Mammary epithelial cell (primary cell): ENCODE measurements at places on chromosomes 4 and X.

- DNase-seq = no peak
These were observed 28.3 kb downstream of the DCTD start for GRCh38 chr4:182888891-182889290.

DNA sequence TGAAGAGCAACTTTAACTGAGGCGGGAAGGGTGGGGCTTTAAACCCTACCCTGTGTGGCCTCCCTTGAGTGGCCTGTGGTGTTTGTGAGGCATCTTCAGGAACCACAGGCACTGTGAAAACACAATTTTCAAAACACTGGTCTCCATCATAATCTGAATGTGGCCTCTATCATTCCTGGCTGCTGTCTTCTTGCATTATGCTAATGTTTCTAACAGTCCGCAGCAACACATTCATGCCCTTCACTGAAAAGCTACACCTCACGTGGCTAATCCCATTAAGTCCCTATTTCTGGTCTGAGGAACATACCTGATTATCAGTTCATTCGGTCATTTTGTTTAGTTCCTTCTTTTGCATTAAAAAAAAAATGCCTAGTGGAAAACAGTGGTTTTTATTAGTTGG is 94.6 kb downstream of the F11 start:
- no peak for DNase-seq

GRCh38 chrX:132180929-132181328 is 38.3 kb downstream of the RAP2C start:
- no peak for DNase-seq

DNA sequence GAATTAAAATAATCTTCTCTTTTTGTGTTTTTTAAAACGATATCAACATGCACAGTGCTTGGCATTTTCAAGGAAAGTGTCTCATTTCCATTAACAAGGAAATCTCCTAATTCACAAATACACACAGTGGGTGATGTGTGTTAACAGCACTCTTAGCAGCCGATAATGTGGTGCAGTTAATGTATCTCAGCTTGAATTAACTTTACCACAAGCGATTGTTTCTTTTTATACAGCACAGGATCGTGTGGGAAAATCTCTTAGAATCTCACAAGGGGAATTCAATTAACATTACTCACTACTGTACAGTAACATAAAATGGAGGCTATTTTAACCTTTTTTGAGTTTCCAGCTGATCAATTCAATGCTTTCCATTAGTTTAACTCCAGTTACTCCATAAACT is 1841.9 kb downstream of the STIM2 start:
- no peak for DNase-seq

DNA sequence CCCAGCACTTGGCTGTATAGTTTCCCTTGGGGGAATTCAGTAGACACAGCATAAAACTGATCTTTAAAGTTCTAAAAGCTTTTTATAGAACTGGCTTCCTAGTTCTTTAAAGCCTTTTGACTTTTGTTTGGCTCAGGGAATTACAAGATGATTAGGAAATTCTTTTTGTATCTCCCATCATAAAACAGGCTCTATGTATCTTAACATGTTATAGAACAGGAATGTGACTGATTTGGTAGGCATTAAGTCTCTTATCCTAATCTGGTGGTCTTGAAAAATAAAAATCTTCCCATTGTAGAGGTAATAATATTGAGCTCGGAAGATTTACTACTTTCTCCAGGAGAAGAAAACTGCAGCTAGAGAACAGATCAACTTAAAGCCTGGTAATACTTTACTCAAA is 262.7 kb downstream of the KCNIP4 start:
- DNase-seq = no peak

DNA sequence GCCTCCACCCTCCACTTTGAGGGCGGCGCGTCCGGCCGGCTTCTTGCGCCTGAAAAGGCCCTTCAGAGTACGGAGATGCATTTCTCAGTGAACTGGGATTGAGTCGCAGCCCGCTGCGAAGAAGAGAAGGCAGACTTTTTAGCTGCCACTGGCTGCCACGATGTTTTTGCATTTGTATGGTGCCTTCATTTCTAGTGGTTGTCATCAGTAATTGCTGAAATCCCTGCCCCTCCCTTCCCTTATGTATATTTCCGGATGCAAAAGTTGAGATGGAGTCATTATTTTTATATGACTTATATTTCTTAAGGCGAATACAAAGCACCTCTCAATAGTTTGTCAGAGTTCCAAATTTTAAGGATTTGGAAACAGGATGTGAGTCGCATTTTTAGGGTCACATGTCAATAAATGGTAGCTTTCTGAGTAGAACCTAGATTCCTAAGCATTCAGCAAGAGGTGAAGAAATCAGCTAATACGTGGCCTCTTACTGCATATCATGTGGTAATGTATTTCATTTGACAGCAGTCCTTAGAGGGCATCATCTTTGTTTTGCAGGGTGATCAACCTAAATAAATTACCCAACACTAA is 658 bp downstream of the ATP6AP2 start:
- peak; percentile 14 for DNase-seq

GRCh38 chr4:109321232-109321631 is 18.8 kb upstream of the COL25A1 start:
- no peak for DNase-seq

- DNase-seq = peak; percentile 17
These were observed 66.3 kb upstream of the MTM1 start for GRCh38 chrX:150502091-150502490.

GRCh38 chr4:152843481-152844090 is 63.8 kb downstream of the ARFIP1 start:
- no peak for DNase-seq

DNA sequence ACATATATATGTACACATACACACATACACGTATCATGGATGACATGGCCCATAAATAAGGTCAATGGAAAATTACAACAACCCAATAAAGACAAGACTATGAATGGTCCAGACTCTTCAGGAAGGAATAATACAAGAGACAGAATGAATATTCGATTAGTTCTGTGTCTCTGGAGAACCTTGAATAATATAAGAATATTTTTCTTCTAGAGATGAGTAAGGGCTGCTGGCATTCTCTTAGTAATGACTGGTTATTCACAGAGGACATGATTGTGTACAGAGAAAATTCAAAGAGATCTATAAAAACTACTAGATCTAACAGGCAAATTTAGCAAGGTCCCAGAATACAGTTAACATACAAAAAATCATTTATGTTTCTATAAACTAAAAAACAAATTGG is 23.3 kb downstream of the SPIN4 start:
- no peak for DNase-seq

DNA sequence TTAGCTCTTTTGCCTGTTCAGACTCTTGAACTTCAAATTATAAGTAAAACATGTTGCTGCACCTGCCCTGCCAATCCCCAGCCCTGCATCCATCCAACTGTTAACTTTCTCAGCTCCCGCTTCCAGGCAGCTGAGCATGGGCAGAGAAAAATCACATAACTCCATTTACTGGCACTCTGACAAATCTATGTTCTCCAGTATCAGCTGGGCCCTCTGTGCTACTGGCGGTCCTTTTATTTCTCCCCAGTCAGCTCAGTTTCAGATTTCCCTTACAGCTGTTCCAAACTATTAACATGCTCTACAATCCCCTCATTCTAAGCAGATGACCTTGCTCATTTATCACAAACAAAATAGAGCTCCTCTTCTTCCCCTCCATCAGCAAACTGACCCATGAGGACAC is 240.4 kb upstream of the TET2 start:
- no peak for DNase-seq

DNA sequence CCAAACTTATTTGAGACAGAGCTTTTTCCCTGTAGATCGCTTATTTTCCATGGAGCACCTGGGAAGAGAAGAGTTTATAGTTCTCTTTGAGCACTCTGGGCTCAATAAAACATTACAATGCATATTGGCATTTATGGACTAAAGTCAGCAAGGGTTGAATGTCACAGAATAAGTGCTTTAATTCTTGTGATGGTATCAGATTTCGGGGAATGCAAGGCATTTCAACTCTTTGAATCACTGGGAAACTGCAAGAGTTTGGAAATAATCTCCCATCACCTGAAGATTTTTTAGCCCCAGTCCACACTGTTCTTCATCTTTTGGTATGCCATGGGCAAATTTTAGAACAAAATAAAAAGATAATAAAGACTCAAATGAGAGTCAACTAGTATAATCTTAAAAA is 111.5 kb upstream of the WDFY3 start:
- no peak for DNase-seq

DNA sequence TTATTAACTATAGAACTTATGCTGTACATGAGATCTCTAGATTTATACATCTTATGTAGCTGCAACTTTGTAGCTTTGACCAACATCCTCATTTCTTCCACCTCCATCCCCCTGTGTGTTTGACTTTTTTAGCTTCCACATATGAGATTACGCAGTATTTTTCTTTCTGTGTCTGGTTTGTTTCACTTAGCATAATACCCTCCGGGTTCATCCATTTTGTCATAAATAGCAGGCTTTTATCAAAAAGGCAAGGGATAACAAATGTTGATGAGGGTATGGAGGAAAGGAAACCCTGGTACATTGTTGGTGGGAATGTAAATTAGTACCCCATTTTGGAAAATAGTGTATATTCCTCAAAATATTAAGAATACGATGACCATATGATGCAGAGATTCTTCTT is 116.4 kb upstream of the DGKK start:
- no peak for DNase-seq

GRCh38 chrX:9537781-9538180 is 72.9 kb downstream of the TBL1X start:
- no peak for DNase-seq
